ENCODE measurements at places on chromosomes 16 and 17.
A peak's percentile ranks its signal among the peaks of the same experiment; 100 is the strongest.

- DNase-seq = no peak
These were observed 13.2 kb downstream of the AANAT start for GRCh38 chr17:76480632-76481031.

DNA sequence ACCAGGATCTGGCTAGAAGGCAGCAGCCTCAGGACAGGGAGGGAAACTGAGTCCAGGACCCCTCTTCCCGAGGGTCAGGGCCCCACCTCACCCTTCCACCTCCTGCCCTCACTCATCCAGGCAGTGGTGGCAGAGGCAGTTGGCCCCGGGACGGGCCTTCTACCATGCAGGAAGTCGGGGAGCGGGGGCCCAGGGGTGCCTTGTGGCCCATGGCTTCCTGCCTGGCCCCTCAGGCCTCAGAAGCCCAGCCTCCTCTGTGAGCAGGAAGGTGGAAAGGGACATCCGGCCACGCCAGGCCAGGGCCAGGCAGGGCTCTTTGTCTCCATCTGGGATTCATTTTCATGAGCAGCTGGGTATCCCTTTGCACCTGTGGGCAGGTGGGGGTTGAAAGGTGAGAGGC is 58.5 kb downstream of the BAHCC1 start:
- DNase-seq = no peak

DNA sequence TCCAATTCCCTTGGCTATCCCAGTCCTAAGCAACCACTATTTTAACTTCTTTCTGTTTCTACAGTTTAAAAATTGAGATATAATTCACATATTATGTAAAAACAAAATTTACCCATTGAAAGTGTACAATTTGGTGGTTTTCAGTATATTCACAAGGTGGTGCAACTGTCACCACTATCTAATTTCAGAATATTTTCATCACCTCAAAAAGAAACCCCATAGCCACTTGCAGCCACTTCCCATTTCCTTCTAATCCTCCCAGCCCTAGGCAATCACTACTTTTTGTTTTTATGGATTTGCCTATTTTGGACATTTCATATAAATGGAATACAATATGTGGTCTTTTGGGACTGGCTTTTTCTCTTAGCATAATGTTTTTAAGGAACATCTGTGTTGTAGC is 36.1 kb upstream of the NACA2 start:
- DNase-seq = no peak

GRCh38 chr16:20260215-20261009 is 66.9 kb downstream of the GP2 start:
- no peak for DNase-seq

GRCh38 chr16:50924759-50925545 is 183.1 kb downstream of the CYLD start:
- DNase-seq = no peak

GRCh38 chr17:6936370-6937028 is 59.4 kb upstream of the ALOX12 start:
- no peak for DNase-seq

GRCh38 chr17:61878520-61878919 is 15.2 kb upstream of the BRIP1 start:
- no peak for DNase-seq

GRCh38 chr16:31347445-31347844 is 7.5 kb upstream of the ITGAX start:
- no peak for DNase-seq

- no peak for DNase-seq
These were observed 31.8 kb upstream of the PSMD7 start for GRCh38 chr16:74264811-74265210.

DNA sequence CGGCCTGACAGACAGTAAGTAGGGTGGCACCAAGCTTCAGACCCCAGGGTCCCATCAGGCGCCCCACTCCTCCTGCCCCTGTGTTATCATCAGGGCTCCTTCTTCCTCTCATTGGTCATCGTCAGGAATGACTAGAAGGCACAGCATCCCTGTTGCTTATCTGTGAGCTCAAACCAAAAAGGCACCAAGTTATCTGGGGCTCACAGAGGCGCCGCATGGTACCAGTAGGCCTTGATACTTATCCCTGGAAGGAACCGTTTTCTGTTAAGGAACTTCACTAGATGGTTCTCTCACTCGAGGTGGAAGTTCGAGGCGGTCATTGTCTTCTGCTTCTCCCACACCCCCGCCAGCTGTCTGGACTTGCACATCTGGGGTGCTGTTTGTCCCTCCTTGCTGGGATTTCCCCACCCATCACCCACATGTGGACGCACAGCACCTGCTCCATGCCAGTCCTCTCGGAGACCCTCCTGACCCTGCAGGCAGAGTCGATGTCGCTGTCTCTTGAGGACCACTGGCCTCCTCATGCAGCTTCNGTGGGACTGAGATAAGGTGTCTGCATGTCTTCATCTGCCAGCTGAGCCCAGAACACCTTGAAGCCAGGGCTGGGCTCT is 52.1 kb downstream of the METRNL start:
- DNase-seq = no peak

DNA sequence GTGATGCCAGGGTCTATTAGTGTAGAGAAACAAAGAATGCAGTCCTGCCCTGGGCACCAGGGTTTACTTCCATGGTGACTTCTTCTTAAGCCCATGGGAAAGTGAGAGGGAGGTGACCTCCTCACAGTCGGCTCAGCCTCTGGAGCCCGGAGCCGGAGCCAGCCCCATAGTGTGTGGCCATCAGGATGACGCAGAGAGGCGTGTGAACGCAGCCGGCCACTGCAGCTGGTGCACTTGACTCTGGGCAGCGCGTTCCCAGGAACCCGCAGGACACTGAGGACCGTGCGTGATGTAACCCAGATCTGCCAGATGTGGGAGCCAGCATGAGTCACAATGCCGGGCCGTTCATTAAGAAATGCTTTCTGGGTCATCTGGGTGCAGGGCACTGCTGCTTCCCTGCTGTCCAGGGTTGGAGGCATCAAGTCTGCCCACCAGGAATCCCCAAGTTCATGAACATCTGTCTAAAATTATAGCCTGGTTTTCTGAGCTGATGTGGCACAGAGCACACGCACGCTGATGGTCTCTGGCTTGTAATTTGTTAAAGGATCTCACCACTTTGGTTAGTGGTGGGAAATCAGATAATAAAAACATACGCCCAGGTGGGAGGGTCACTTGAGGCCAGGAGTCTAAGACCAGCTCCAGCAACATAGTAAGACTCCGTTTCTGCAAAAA is 114.1 kb downstream of the PITPNC1 start:
- DNase-seq = no peak

- DNase-seq = no peak
These were observed 67.0 kb downstream of the RAP1GAP2 start for GRCh38 chr17:2863204-2863603.

- DNase-seq = no peak
These were observed 442.3 kb upstream of the MON1B start for GRCh38 chr16:76748461-76749348.

DNA sequence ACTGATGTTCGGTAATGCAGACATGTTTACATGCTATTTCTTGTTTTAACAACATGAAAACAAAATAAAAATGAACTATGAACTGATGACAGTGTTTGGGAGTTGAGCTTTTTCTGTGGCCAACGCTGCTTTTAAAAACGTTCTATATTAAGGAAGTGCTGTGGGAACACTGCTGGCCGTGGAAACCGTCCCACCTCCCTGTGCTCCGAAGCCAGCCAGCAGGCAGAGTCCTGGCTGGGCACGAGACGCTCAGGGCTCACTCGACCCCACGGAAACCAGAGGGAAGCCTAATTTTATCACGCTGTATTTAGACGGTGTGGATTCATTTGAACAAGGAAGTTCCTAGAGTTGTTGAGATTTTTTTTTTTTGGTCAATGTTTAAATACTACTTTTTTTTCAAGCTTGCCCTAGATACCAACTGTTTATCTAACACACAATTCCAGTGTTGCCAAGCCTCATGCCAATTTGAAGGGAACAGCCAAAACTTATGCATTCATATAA is 25.8 kb downstream of the ADCY9 start:
- no peak for DNase-seq

GRCh38 chr16:67613808-67614207 is 31.1 kb upstream of the CARMIL2 start:
- DNase-seq = no peak

DNA sequence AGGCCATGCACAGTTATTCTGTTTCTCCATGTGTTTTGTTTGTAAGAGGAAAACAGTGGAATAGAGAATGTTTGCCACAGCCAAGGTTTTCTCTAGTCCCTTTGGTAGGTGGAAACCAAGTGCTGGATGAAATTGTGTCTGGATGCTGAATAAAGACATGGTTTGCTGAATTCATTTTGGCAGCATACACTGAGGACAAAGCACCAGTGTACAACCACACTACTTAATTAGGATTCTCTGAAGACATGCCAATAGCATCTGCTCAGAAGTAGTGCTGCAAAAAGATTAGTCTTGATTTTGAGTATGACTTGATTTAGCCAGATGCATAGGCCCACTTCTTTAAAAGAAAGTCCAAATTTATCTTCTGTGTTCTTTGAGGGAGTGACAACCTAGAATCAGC is 230.5 kb upstream of the CACNG5 start:
- DNase-seq = no peak

DNA sequence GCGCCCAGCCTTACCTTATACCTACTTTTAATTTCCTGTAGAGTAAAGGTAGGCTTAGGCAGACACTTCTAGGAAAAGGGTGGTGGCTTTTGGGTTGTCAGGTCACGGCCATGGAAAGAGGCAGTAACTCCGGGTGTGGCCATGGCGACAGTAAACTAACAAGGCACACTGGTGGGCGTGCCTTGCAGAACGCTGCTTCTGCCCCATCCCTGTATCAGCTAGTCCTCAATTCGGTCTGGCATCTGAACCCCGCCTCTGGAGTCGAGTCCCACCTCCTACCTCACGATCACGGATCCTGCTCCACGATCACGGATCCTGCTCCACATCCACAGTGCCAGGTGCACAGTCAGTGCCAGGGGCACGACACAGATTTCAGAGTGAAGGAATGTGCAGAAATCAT is 5.6 kb downstream of the ADCY9 start:
- peak; percentile 7 for DNase-seq

DNA sequence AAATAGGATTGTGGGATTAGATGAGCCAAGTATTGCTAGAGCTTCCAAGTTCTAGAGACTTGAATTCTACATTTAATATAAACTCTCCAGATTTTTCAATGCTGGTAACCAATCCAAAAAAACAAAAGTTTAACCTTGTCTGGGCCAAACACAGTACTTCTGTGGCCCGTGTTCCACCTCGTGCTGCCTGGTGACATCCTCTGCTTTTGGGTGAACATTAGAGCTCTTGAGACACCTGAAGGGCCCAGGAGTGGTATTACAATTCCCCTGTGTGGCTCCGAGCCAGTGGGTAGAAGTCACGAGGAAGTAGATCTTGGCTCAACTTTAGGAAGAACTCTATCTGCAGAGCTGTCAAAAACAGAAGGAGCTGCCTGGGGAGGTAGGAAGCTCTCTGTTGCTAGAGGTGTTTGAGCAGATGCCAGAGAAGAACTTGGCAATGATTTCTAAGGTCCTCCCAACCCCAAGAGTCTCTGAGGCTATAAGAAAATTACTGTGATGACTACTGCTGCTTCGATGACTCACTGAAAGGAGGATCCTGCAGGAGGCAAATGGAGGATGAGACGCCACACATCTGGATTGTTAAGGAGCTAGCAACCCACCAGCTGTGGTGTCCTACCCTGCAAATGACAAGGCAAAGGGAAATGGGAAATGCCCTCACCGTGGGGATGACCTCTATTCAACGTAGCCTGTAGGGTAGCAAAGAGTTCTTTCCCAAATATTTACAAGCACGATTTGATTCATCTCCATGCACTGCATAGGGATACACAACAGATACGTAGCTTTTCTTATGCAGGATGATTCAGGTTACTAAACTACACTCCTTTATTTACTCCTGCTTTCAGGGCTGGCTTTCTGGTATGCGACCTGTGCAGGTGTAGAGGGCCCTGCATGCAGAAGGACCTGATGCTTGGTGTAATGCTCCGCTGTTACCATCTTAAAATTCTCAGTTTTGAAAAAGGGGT is 45.8 kb upstream of the GAS7 start:
- no peak for DNase-seq

GRCh38 chr17:48426019-48426665 is 3.9 kb downstream of the SKAP1 start:
- DNase-seq = no peak

DNA sequence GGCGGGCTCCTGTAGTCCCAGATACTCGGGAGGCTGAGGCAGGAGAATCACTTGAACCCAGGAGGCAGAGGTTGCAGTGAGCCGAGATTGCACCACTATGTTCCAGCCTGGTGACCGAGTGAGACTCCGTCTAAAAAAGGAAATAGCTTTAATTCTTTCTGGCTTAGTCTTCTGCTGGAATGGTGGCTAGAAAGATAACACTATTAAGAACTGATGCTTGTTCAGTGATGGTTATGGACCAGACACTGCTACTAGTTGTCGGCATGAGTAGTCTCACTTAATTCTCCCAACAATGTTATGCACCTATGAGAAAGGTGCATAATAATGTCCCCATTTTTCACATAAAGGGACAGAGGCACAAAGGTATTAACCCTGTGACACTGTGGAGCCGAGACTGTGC is 188.7 kb downstream of the HS3ST3A1 start:
- DNase-seq = no peak

DNA sequence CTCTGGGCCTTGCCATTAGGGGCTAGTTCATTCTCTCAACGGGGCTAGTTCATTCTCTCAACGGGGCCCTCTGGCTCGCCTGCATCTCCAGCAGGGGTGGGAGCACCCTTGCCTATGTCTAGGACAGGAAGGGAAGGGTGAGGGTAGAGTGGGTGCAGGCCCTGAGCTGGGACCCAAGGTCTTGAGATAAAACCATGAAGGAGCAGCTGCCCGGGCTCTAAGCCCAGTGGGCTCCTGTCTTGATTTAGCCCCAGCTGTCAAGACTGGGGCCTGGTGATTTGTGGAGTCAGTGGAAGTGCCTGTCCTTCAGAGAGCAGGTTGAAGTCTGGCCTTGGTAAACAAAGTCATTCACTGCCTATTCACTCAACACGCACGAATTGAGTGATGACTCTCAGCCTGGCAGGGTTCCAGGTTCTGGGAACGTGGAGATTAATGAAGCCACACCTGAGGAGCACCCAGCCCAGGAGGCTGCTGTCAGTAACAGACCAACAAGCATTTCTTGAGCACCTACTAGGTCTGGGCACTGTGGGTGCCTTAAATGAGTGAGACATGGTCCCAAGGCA is 35.4 kb downstream of the WNT3 start:
- DNase-seq = no peak

DNA sequence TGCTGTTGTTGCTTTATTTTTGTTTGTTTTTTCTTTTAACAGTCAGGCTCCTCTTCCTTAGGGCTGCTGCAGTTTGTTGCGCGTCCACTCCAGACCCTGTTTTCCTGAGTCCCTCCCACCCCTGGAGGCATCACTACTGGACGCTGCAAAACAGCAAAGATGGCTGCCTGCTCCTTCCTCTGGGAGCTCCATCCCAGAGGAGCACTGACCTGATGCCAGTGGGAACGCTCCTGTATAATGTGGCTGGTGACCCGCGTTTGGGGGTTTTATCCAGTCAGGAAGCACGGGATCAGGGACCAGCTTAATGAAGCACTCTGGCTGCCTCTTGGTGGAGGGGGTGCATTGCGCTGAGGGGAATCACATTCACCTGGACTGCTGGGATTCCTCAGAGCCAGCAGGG is 1005.6 kb downstream of the CDH8 start:
- no peak for DNase-seq

GRCh38 chr17:4232168-4232813 is 31.5 kb downstream of the ANKFY1 start:
- no peak for DNase-seq

- no peak for DNase-seq
These were observed 130.8 kb downstream of the PMP22 start for GRCh38 chr17:15134363-15134762.

Measured in activated T-helper 9 cell treated with anti-CD3 and anti-CD28 coated beads, Interleukin-2, amount 50 U/mL, for 16 hours (primary cell).